KG1 (cell line): ENCODE measurements at places on chromosomes 3 and 15.

- no peak for DNase-seq
Observed at GRCh38 chr15:74463634-74464033, 2.7 kb upstream of the UBL7 start.

DNA sequence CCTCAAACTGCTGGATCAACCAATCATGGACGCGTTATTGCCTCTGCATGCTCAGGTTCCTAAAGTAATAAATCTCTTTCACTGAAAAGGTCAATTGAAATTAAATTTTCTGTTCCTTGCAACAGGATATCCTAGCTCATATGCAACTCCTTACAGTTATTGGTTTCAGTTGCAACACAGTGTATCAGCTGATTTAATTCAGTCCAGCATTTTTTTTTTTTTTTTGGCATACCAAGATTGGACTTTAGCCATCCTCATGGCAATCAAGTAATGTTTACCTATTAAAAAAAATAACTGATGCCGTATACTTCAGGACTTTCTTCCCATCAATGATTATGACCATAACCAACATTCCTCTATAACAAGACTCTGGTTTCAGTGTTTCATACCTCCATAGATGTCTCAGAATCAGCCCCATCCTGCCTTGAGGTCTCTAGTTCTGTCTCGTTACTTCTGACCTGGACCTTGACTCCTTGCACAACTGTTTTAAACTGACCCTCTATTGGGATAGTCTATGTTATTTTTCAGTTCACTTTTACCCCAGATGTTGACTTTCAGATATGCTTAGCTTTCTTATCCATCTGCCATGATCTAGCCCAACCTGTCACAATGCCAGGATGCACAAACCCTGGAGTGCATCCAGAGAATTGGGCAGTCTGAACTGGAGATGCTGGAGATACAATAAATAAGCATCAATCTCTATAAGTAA, 265.0 kb upstream of the GADL1 start:
- DNase-seq = no peak

- DNase-seq = no peak
Observed at GRCh38 chr3:141355242-141355641, 13.1 kb upstream of the ZBTB38 start.

GRCh38 chr3:110793611-110794010, 278.0 kb upstream of the NECTIN3 start:
- no peak for DNase-seq

DNA sequence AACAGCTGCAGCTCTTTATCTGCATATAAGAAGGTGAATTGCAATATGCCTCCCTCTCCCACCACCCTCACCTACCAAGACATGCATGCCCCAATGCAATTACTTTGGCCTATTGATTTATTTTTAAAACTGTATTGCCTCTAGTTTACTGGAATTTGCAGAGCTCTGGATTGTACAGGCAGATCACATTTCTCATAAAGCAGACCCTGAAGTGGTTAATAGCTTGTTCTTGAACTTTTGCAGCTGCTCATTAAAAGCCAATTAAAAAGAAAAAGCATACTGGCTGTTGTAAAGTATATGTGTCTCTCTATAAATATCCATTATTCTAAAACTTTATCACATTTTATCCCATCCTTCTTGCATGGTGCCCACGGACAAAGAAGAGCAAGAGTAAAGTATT, 221.5 kb upstream of the TOPAZ1 start:
- no peak for DNase-seq

DNA sequence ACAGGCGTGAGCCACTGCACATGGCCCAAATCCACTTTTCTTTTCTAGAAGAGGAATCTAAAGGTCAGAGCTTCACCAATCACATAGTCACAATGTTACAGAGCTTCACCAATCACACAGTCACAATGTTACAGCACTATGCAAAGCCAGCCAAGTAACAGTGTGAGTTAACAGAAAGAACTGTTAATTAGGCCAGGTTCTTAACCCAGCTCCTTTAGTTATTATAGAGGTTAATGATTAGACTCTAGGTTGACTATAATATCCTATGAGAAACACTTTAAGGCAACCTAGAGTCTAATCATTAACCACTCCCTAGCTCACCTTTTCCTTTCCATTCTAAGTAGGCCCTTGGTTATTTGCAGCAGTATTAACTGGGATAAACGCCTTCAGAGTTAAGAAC, 54.0 kb downstream of the TASOR start:
- no peak for DNase-seq

GRCh38 chr15:76196269-76197231, 114.7 kb downstream of the ETFA start:
- peak; percentile 13 for DNase-seq

DNA sequence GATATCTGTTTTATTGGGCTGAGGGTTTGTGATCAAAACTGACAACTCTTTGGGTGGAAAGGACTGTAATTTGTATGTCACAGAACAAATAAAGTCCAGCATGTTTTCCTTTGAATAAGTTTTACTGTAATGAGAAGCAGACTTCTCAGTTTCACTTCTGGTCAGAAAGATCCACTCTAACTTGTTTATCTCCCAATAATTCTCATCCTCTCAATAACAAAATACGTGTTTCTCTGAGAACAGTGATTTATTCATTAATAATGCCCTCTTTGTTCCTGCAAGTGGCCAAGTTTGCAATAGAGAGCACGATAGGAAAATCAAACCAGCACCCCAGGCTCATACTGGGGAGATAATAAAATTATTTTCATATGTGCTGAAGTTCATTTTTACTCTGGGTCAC, 190.6 kb downstream of the CNTN3 start:
- DNase-seq = no peak

DNA sequence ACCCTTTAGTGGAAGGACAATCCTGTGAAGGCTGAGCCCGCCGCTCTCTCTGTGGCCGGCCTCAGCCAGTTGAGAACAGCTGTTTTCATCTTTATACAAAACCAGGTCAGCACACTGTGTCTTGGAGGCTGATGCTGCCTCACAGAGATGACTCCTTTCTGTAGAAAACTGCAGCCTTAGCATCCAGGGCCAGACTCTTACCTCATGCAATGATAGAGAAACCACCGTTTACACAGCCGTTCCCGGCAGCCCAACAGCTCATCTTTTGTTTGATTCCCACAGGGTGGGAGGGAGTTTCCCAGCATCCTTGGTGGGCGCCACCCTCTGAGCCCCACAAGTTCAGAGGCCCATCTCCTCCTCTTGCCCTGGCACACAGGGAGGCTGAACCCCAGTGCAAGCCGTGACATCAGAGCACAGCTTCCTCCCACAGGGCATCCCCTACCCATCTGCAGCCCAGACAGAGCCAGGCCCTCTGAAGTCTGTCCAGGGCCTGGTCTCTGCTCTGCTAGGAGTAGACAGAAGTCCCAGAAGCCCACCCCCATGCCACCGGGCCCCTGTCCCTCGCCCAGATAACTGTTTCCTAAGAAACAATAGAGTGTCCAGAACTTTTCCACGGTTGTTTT, 105.0 kb downstream of the LRRK1 start:
- no peak for DNase-seq

GRCh38 chr3:185646382-185647133, 60.5 kb downstream of the SENP2 start:
- DNase-seq = no peak
